ENCODE measurements at places on chromosomes 6 and 20. TPM values are rescaled to one million over a fixed set of nuclear protein-coding genes. Genes with fewer than 3 reads are reported as not detected.

DNA sequence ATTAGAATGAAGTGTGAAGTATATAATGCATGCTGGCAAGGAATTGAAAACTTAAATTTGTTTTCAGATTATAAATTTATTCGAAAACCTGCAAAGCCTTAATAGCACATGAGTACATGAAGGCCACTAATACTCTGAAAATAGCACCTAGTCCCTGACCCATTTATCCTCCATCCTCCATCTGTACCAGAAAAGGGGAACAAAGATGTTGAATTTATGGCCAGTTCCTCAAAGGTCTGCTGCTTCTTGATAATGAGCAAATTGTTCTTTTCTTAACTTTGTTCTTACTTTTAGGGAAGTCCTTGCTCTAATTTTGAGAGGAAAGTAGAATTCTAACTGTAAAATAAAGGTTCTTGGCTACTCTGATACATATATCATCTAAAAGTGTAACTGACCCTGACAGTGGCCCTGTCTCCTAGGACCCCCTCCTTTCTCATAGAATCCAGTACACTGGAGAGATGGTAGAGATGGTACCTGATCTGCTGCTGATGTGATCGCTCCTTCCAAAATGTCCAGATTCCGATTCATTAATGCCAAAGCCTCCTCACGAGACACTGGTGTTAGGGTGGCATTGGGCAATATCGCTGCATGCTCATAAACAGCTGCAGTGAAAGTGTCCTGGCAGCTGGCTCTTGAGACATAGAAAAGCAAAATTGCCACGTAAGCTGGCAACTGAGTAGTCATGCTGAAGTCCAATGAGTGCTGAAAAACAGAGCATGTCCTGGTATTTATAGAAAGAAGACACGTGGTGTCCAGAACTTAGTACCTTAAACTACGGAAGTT is at the start of gene VNN1:
Gene VNN1 (minus strand): TSS at position 704 of the 783 bp plus-strand sequence. CDS start 20 bp downstream, at position 684.
- peak; percentile 38 for DNase-seq

OR12D3 gene
- 0.19 TPM for total RNA-seq

KIF25 gene
- total RNA-seq = 1.6 TPM

GRCh38 chr20:13857304-13857703 is 72.5 kb downstream of the NDUFAF5 start:
- DNase-seq = no peak

GRCh38 chr6:141248021-141248799 is 884.5 kb upstream of the GJE1 start:
- no peak for DNase-seq

GRCh38 chr6:113526995-113527394 is 330.1 kb upstream of the MARCKS start:
- DNase-seq = no peak

SGK2 gene
- total RNA-seq = 6.2 TPM

- DNase-seq = no peak
Observed at GRCh38 chr6:45521226-45521625, 143.5 kb upstream of the SUPT3H start.

PPP1R3D gene
- 8.2 TPM for total RNA-seq

GRCh38 chr20:34983995-34984735 is 28.5 kb downstream of the MYH7B start:
- no peak for DNase-seq

NKX2-2 gene
- total RNA-seq = 0.16 TPM

OR2H1 gene
- total RNA-seq = 16.9 TPM

- no peak for DNase-seq
Observed at GRCh38 chr6:105499931-105500330, 97.0 kb upstream of the PREP start.

Data from testis (tissue), 5 donors.